Esophagus squamous epithelium (tissue), 5 donors: ENCODE measurements at places on chromosomes 4 and X.

GRCh38 chr4:7198440-7199128 is 6.2 kb downstream of the SORCS2 start:
- DNase-seq, result no peak

DNA sequence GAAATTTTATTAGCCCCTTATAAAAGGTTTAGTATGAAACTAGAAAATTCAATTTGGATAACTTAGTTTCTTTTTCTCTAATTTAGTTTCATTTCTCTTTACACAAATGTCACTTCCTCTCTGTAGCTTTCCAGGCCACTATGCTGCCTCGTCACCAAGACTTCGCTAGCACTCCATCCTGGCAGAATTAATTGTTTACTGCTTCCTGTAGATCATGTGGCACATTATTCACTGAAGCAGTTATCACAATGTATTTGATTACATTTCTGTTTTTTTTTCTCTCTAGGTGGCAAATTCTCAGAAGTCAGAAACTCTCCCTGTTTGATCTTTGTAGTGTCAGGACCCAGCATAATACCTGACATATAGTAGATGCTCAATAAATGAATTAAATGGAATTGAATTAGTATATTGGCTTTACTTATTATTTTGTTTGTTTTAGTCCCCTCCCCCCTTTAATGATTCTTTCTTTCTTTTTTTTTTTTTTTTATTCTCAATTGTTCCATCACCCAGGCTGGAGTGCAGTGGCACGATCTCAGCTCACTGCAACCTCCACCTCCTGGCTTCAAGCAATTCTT is 9.3 kb upstream of the SAT1 start:
- no peak for DNase-seq

- DNase-seq, result no peak
Measured at GRCh38 chr4:113452868-113453620, 308.5 kb downstream of the CAMK2D start.

DNA sequence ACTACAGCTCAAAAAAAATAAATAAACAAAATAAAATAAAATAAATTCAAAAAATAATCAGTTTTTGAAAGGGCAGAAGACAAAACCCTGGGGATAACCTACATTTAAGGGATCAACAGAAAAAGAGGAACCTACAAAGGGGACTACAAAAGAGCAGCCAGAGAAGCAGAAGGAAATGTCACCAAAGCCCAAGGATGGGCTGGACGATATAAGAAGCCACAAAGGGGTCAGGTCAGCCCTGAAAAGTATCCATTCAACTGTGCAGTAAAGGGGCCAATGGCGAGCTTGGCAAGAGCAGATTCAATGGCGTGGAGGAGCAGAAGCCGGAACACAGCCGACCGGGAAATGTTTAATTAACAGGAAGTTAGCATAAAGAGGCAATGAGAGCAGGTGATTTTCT is 16.9 kb downstream of the ACOT9 start:
- no peak for DNase-seq
